ENCODE measurements at places on chromosomes 7 and 10.

DNA sequence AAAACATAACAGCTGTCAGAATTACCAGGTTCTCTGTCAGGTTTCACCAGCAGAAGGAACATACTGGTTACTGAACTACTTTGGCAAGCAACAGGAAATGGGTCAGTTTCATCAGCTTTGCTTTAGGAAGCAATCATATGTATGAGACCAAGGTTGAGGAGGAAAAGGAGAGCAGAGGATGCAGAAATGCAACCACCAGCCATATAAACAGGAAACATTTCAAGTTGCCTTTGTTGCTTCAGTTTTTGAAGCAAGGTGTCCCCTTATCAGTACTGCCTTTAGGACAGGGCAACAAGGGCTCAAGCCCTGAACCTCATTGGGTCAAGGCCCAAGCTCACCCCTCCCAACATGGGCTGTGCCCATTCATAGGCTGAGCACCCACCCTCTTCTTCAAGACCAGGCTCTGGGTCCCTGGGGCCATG, 10.2 kb downstream of the HIPK2 start:
- DNase-seq, result peak; percentile 89

GRCh38 chr10:124162136-124162535, 68.7 kb upstream of the CHST15 start:
- DNase-seq, result no peak

DNA sequence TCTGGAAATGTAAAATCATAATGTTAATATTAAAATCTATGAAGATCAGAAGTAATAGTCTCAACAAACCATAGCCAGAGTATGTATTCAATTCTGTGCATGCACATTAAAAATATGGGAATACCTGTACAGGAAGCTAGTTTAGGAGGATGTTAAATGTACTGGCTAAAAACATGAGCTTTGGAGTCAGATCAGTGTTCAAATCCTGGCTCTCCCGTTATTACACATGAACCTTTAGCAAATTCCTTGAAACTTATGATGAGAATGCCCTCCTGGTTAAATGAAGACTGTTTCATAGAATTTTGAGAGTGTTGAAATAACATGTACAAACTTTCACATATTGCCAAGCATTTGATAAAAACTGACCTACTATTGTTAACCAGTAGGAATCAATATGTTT, 4.6 kb downstream of the ARL4A start:
- DNase-seq, result no peak

GRCh38 chr7:113649556-113649955, 269.3 kb downstream of the PPP1R3A start:
- no peak for DNase-seq

GRCh38 chr10:81688459-81688858, 186.5 kb upstream of the NRG3 start:
- no peak for DNase-seq

GRCh38 chr10:24209432-24209771, 464 bp downstream of the KIAA1217 start:
- no peak for DNase-seq

DNA sequence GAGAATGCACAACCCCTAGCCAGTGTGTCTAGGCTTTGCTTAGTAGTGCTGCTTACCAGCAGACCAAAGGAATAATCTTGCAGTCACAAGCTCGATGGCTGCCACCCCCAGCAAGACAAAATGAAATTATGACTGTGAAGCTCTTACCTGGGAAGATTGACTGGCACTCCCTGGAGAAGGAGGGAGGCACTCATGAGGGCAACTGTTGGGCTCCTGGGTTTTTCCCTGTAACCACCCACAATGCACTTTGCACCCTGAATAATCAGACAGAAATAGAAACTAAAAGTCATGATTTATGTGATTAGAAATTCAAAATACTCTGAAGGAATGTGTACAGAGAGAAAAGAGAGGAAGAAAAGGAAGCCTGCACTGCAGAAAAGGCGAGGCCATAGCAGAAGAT, 144.3 kb upstream of the DGKB start:
- DNase-seq, result no peak

DNA sequence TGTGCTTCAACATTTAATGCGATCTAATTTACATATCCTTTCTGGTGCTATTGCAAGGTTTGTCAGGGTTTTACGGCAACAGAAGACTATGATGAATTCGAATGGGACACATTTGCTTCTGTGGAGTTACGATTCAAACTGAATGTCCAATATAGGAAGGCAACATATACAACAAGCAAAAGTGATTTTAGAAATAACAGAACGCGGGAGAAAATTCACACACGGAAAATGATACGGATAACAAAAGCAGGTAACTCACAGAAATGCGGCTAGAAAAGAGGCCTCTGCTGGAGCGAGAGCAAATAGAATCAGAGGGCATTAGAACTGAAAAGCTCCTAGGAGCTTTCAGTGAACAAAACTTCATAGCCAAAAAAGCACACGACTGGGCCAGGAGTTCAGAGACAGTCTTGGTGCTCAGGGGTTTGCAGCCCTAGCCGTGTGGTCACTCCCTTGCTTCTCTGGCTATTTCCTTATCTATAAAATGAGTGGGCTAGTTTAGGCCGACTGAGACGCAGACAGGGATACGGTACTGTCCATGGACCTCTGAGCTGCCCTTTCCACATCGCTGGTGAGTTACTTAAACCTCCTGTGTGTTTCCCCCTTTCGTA, 557 bp upstream of the TAX1BP1 start:
- DNase-seq, result peak; percentile 37

DNA sequence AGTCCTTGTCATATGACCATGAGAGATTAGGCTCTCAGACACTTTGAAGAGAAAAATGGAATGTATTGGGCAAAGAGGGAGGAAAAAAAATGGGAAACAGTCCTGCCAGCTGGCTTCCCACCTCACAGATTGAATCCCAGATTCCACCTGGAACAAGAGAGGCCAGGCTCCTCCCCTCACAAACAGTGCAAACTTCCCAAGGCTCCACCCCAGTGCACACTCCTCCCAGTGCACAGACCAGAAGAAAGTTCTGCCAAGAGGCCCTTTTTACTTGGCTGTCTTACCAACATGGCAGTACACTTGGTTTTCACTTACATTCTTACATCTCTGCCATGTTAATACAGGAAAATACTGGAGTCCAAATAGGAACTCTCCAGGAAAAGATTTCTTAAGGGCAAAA, 202.3 kb downstream of the AHR start:
- no peak for DNase-seq

DNA sequence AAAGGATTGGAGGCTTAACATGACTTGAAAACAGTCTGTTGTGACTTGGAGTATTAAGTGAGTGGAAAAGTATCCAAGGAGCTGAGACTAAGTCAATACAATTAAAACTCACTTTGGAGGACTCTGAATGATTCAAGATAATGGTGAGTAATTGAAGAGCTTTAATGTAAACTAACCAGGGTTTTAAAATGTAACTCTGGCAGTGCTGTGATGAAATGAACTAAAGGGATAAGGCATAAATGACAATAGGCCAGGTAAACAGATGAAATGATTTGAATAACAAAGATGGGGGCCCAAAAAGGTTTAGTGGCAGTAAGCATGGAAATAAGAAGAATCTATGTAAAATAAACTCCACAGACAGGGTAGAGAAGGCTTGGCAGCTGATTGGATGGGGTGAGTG, 316.5 kb upstream of the CACNA2D1 start:
- no peak for DNase-seq

DNA sequence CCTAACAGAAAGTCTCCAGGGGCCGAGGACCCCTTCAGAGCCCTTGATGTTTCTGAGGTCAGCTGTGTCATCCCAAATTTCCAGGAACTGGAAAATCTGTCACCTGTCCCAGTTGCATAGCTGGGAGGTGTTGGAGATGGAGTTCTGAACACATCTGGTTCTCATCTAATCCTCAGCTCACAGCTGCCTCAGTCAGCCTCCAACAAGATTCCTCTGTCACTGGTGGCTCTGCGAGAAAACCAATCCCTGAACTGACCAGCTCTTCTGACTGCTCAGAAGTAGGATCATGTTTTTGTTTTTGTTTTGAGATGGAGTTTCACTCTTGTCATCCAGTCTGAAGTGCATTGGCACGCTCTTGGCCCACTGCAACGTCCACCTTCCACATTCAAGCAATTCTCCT, 37.6 kb upstream of the MYL10 start:
- DNase-seq, result no peak

DNA sequence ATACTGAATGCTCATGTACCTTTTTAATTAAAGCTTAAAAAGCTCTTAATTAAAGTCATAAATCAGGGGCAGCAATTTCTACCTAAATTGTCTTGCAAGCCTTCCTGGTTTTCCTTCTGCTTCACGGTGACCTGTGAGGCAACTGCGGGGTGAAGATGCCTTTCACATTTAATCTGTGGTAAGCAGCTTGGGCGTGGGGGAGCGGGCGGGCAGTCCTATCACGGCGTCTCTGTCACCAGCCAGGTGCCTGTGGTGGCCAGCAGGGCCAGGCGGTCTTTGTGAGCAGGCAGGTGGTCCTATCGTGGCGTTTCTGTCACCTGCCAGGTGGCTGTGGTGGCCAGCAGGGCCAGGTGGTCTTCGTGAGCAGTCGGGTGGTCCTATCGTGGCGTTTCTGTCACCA, 269.2 kb upstream of the PPP2R2D start:
- no peak for DNase-seq

DNA sequence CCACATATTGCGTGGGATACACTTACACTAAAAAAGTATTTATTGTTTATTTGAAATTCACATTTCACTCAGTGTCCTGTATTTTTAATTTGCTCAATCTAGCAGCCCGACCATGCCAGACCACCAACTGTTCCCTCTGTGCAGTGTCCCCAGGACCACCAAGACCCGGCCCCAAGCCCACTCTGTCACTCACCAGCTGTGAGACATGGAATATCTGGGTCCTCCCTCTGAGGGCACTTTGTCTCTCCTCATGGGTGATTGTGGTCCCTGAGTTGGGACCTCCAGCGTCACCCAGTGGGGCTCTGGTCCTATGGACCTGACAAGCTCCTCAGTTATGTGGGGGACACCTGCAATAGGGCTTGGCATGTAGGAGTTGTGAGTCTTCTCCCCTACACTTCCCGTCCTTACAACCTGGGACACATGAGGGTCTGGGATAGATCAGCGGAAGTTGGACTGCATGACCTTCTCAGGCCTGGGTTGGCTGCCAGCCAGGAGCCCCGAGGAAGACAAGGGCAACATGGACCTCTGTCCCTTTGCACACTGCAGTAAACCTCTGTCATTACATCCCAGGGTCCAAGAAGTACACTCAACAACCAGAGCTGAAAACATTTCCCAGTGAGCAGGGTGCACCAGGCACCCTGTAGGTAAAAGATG, 12.1 kb downstream of the C10orf71 start:
- no peak for DNase-seq

GRCh38 chr7:25775999-25776743, 375.8 kb upstream of the NFE2L3 start:
- DNase-seq, result no peak

GRCh38 chr10:113977174-113977573, 66.5 kb upstream of the ADRB1 start:
- DNase-seq, result no peak

- peak; percentile 65 for DNase-seq
Measured at GRCh38 chr10:32985775-32986350, 27.8 kb upstream of the ITGB1 start.

DNA sequence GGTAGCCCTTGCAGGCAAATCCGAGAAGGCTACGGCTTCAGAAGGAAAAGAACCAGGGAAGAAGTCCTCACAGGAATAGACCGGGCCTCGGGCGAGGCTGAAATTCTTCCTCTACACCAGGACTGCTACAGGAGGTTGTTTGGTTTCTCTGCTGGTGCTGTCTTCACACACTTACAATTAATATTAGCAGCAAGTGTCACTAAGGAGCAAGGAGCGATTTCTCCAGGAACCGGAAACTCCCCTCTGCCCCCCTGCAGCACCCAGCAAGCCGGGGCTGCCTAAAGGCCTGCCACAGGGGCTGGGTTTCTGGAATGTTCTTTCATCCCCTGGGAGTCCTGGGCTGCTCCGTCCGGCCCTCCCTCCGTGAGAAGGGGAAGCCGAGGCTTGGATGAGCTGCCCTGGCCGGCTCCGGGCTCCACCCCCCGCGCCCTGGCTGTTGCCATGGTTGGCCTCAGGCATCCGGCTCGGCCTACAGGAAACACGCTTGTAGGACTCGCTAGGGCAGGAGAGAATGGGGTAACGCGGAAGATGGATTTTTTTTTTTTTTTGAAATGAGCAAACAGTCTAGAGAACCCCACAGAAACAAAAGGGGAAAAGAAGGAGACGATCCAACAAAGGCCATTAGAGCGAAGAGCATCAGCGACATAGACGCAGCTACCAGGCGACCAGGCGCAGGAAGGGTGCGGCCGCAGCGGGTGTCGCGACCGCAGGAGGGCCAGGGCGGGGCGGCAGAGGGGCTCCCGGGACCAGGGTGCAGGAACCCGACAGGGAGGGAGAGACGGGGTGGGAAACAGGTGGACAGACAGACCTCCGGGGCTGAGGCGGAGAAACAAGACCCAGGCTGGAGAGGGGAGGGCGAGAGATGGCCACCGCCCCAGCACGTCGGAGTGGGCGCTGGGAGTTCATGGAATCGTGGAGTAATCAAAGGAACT, 33.0 kb downstream of the EN2 start:
- no peak for DNase-seq

- DNase-seq, result no peak
Measured at GRCh38 chr7:136229790-136230189, 252.6 kb upstream of the MTPN start.

DNA sequence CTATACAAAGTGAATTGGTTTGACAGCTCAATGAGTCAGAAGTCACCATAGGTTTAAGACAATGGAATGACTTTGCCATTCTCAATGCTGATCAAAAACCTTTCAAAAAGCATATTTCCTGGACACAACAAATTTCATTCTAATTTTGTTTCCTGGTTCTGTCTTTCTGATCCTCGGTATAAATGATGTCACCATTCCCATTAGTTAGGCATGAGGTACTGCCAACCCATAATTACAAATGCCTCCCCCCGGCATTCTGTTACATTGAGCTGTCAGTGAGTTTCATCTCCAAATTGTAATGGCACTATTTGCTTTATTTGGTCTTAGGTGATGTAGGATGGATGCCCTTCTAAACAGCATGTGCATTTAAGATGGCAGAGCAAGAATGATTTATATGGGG, 81.7 kb upstream of the NFE2L3 start:
- no peak for DNase-seq

DNA sequence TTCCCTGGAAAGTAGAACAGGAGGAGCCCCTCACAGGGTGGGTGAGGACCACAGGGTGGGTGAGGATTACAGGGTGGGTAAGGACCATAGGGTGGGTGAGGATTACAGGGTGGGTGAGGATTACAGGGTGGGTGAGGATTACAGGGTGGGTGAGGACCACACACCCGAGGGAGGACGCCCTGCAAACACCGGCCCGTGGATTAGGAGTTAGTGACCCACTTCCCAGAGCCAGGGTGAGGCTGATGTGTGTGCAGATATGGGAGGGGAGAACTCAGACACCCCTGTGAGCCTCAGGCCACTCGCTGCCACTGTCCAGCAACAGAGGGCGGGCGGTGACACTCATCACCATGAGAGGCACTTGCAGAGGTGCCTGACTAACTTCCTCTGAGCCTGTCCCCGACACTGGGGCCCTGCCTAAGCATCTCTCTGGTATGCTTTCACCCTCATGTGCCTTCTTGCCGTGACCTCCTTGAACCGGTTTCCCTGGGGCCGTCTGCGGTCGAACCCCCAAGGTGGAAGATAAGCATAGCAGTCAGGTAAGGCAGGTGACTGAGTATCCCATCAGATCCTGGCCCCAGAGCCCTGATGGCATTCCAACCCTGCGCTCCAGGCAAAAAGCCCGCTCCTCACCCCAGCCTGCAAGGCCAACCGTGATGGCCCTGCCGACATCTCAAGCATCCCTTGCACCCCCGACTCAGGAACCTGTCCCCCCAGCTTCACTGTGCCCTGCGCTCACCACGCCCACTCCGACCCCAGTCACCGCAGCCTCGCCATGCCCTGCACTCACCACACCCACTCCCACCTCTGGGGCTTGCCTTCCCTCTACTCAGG, 74.1 kb downstream of the FAM53B start:
- no peak for DNase-seq

All from AML-193 (cell line).